ENCODE measurements at places on chromosomes 6 and 20. TPM values are rescaled to one million over a fixed set of nuclear protein-coding genes. Genes with fewer than 3 reads are reported as not detected.
A peak's percentile ranks its signal among the peaks of the same experiment; 100 is the strongest.

Gene CRISP3
- not detected for total RNA-seq

Gene TREML4
- not detected for total RNA-seq

Gene GJA10
- total RNA-seq, result not detected

Gene OR2B2
- not detected for total RNA-seq

Gene TBX18
- total RNA-seq, result not detected

Gene C6orf132
- 0.14 TPM for total RNA-seq

Gene SLC35D3
- not detected for total RNA-seq

GRCh38 chr6:43762966-43763695 is 6.9 kb upstream of the VEGFA start:
- H3K27me3 ChIP-seq, result no peaks in the 10 kb centered on the region
- no peak overlapping the region for H3K27ac ChIP-seq
- H3K36me3 ChIP-seq, result no peaks in the 10 kb centered on the region

DNA sequence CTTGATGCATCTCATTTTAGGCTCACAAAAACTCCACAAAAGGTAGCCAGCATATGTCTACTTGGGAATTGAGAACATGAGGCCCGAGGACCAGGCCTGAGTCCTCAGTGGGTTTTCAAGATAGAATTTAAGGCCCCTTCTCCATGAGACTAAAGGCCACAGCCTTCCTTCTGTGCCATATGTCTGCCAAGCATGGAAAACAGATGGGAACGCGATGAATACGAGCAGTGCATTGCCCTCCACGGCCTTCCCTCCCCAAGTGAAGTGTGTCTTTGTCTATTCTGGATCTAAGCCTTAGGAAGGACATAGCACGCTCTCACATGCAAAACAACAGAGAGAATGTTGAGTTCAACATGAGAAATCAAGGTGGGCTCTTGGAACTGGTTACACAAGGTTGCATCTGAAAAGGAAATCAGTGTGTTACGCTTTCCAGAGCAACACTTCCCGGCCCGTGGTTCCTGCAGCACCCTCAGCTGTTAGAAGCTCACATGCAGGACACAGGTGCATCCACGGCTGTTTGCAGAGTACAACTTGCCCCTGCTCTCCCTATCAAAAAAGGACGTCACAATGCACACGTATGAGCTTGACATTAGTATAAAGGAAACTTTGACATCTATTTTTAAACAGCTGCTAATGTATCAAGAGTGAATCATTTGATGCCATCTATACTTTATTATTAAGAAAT is 229.9 kb downstream of the NRN1 start:
- no peaks in the 10 kb centered on the region for H3K4me1 ChIP-seq
- no peak overlapping the region for H3K4me3 ChIP-seq
- no peak overlapping the region for H3K27ac ChIP-seq

- no peaks in the 10 kb centered on the region for H3K27me3 ChIP-seq
- peaks cover 64% of the 10 kb centered on the region for H3K4me1 ChIP-seq
- H3K4me3 ChIP-seq, result no peak overlapping the region
- peak overlapping the region; percentile 52 for H3K27ac ChIP-seq
- peak; percentile 47 for DNase-seq
- H3K36me3 ChIP-seq, result peaks cover 37% of the 10 kb centered on the region
Measured at GRCh38 chr6:111427341-111428116, 55.5 kb downstream of the REV3L start.

DNA sequence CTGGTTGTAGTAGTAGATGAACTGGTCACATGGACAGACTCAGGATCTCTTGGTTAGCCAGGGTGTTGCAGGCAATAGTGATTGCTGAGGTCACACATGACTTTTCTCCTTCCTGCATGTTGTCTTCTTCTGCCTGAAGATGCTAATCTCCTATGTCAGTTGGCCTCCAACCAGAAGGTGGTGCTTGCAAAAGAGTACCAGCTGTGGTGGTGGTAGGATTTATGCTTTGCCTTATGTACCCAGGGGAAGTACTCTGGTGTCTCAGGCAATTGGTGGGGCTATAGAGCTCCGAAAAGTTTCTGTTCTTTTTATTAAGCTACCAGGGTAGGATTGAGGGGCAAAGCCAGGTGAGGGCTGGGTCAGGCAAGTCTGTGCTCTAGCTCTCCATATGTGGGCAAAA is 98.5 kb downstream of the CARMIL1 start:
- no peaks in the 10 kb centered on the region for H3K27me3 ChIP-seq
- no peak for DNase-seq
- H3K27ac ChIP-seq, result no peak overlapping the region
- H3K36me3 ChIP-seq, result peaks cover 4% of the 10 kb centered on the region

DNA sequence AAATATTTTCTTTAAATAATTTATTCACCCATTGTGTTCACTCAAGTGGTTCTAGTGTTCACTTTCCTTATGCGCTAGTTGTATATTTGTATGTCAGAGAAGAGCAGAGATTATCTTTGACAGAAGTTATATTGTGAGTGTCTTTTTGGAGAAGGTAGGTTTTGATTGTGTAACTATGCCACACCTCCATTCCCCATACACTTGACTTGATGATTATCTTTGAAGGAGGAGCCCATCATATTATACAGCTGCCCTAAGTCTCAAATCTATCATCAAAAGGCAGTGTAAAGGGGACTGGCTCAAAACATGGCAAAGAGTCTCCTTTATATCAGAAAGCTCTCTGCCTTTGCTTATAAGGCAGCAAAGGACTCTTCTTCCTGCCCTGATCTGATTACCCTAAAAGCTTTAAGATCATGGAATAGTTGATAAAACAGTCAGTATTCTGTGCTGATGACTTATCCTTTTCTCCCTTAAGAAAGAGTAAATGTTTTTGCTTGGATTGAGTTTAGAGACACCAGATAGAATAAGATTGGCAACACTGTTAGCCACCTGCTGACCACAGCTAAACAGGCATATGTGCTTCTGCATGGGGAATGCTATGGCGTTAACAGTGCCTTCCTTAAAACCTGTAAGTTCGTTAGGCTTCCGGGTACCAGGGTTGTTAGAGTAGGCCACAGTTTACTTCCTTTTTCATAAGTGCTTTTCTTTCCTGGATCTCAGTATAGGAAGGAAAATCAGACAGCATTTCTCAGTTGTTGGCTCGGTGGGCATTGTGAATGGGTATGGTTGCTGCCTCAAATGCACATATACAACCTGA is 22.6 kb downstream of the TOP1 start:
- no peak for DNase-seq
- H3K27ac ChIP-seq, result peak overlapping the region; percentile 75
- peaks cover 96% of the 10 kb centered on the region for H3K4me1 ChIP-seq
- peaks cover 30% of the 10 kb centered on the region for H3K36me3 ChIP-seq

DNA sequence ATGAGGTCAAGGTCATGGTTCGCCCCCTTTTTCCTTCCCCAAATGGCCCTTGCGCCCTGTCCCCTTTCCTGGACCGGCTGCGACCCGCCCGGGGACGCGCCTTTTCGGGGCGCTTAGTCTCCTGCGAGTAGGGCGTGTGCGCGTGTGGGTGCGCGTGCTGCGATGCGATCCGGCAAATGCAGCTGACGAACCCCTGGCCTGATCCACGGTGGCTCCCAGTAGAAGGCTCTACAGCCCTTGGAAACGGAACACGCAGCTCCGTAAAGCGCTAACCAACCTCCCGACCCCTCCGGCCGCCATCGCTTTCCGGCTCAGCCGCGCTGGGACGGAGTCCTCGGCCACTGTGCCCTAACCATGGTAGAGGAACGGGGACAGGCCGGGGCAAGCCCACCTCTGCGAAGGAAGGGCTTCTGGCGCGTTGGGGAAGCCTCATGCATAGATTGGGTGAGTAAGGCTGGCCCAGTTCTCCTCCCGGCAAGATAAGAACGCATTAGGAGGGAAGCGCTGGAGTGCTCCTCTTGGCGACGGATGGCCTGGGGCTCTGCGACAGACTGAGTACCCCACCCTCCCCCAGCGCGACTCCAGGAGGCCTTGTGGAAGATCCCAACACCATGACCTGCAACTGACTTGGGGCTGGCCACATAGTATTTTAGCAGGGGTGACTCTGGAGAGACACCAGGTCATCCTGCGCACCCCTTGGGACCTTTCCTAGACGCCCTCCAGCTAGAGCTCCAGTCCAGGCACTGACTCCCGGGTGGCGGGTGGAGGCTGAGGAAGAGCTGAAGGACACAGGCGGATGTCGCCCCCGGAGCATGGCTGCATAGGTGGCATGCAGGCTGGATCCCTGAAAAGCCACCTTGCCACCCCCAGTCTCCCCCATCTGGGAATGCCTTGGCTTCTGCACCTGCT is 1.1 kb upstream of the SLC4A11 start:
- H3K4me3 ChIP-seq, result peak overlapping the region; percentile 77
- DNase-seq, result peak; percentile 24
- H3K27ac ChIP-seq, result no peak overlapping the region
- H3K27me3 ChIP-seq, result peaks cover 48% of the 10 kb centered on the region

DNA sequence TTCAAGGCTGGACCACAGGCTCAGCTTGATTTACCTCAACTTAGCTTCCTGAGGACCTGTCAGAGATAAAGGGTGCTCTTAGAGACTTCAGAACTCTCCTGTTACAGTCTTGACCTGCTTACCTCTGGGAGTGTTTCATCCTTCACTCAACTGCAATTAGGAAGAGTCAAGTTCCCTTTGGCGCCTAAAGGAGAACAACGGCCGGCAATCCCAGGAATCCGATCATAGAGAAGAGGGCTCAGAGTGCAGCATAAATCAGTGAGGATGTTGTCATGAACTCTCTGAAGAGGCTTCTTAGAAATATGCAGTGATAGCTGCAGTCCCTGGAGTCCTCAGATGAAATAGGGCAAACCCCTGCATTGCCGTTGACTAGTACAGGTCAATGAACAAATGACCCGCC is 36.4 kb downstream of the LYRM2 start:
- DNase-seq, result no peak
- no peak overlapping the region for H3K4me3 ChIP-seq
- H3K27me3 ChIP-seq, result no peaks in the 10 kb centered on the region
- peaks cover 2% of the 10 kb centered on the region for H3K36me3 ChIP-seq
- no peak overlapping the region for H3K27ac ChIP-seq

GRCh38 chr6:126204598-126204997 is 135.3 kb upstream of the CENPW start:
- no peak overlapping the region for H3K4me3 ChIP-seq
- no peak for DNase-seq
- no peaks in the 10 kb centered on the region for H3K36me3 ChIP-seq
- H3K27me3 ChIP-seq, result no peaks in the 10 kb centered on the region

GRCh38 chr20:14984768-14985622 is 647.6 kb upstream of the FLRT3 start:
- no peak overlapping the region for H3K27ac ChIP-seq
- DNase-seq, result no peak
- H3K4me1 ChIP-seq, result no peaks in the 10 kb centered on the region

GRCh38 chr20:33684533-33685327 is 1.5 kb downstream of the E2F1 start:
- H3K27me3 ChIP-seq, result no peaks in the 10 kb centered on the region
- DNase-seq, result no peak
- H3K27ac ChIP-seq, result peak overlapping the region; percentile 83
- H3K4me1 ChIP-seq, result peaks cover 81% of the 10 kb centered on the region
- H3K4me3 ChIP-seq, result peak overlapping the region; percentile 95
- H3K36me3 ChIP-seq, result peaks cover 24% of the 10 kb centered on the region

- DNase-seq, result no peak
- H3K4me1 ChIP-seq, result no peaks in the 10 kb centered on the region
- no peak overlapping the region for H3K27ac ChIP-seq
- H3K4me3 ChIP-seq, result no peak overlapping the region
- H3K27me3 ChIP-seq, result no peaks in the 10 kb centered on the region
Measured at GRCh38 chr6:100335991-100336390, 128.7 kb downstream of the SIM1 start.

DNA sequence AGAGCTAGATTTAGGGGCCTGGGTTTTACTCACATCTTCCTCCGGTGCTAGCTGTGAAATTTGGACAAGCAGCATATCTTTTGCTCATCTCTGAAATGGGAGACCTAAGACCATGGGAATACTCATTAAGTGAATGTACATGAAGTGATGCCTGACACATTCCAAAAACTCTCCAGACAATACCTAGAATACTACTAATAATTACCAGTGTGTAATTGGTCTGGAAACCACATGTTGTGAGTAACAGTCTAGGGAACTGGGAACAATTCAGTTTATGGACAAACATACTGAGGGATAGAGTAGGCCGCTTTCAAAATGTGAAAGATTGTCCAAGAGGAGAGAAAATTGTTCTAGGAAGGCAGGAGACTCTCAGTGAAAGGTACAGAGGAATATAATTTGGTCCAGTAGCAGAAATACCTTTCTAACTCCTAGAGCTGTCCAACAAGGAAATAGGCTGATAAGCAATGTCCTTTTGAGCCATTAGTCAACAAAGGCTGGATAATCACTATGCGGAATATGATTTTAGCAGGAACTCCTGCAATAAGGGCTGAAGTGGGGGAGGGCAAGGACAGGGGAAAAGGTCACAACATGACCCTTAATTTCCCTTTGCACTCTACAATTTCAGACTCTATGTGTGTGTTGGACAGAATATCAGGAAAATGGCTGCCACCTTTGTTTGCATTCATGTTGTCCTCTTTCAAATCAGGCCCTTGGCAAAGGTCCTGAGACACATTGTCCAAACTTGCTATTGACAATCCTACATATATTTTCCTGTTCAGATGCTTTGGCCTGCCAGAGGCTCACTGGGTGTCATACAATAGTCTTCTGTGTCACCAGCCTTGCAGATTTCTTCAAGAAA is 315.4 kb downstream of the PLCB1 start:
- H3K36me3 ChIP-seq, result no peaks in the 10 kb centered on the region
- no peaks in the 10 kb centered on the region for H3K4me1 ChIP-seq
- H3K4me3 ChIP-seq, result no peak overlapping the region
- no peak for DNase-seq
- H3K27ac ChIP-seq, result no peak overlapping the region
- H3K27me3 ChIP-seq, result no peaks in the 10 kb centered on the region

DNA sequence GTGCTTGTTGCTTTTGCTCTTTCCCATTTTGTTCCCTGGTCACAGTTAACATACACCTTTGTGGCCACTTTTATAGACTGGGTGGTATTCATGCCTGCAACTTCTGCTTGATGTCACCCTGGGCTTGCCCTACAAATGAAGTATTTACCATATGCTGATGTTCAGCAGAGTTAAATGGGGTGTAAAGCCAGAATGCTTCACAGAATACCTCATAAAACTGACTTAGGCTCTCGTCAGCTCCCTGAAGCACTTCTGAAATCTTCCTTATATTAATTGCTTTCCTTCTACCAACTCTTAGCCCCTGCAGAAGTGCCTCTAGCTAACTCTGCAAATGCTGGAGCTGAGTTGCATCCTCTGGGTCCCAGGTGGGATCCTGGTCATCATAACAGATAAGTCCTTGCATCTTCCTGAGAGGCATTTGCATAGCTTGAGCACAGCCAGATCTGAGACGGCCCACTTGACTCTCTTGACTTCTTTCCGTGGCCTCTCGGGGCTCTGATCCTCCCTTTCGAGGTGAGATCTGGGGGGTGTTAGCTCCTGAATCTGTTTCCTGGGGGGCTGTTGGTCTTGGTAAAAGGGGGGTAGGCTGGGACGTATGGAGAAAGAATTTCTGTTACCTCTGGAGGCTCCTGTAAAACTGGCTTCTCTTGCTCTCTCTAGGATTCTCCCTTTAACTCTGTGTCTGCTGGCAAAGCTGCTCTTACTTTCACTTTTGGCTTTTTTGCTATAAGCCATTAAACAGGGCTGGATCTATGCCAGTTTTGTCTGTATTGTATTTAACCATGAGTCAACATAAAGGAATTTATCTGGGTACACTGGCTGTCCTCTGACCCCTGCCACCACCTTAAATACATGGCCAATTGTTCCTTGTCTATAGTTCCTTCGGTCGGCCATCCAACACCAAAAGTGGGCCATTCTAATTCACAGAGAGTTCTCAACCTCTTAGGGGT is 223.0 kb upstream of the SYNCRIP start:
- no peak overlapping the region for H3K27ac ChIP-seq
- H3K4me1 ChIP-seq, result no peaks in the 10 kb centered on the region
- no peak overlapping the region for H3K4me3 ChIP-seq
- H3K36me3 ChIP-seq, result no peaks in the 10 kb centered on the region
- H3K27me3 ChIP-seq, result peaks cover 2% of the 10 kb centered on the region

GRCh38 chr6:63214816-63215215 is 3.5 kb downstream of the FKBP1C start:
- no peaks in the 10 kb centered on the region for H3K4me1 ChIP-seq
- no peak overlapping the region for H3K27ac ChIP-seq
- no peak overlapping the region for H3K4me3 ChIP-seq
- peaks cover 3% of the 10 kb centered on the region for H3K36me3 ChIP-seq
- no peak for DNase-seq
- no peaks in the 10 kb centered on the region for H3K27me3 ChIP-seq

Data from activated CD4-positive, alpha-beta T cell treated with anti-CD3 and anti-CD28 coated beads for 36 hours (primary cell).